RPMI7951 (cell line): ENCODE measurements at places on chromosomes 4 and X. TPM values are rescaled to one million over a fixed set of nuclear protein-coding genes. Genes with fewer than 3 reads are reported as not detected.

The NLRP2B gene
- not detected in 2 replicates for total RNA-seq

The PTPN13 gene
- 16.6 and 20.1 TPM in 2 replicates for total RNA-seq

The TEX13C gene
- total RNA-seq = under 0.01 TPM in 1 of 2 replicates, not detected in the other

The PTCHD1 gene
- total RNA-seq = under 0.01 TPM in 1 of 2 replicates, not detected in the other

The GAGE12J gene
- total RNA-seq = not detected in 2 replicates

The CXCL5 gene
- total RNA-seq = 2.7 and 3.2 TPM in 2 replicates

The SLBP gene
- total RNA-seq = 93.0 and 96.8 TPM in 2 replicates

The RBPJ gene
- 76.4 and 92.3 TPM in 2 replicates for total RNA-seq

The RBMXL3 gene
- not detected in 2 replicates for total RNA-seq

The MAGIX gene
- 1.9 and 2.4 TPM in 2 replicates for total RNA-seq

The FABP2 gene
- total RNA-seq = not detected in 2 replicates

The ADH1A gene
- total RNA-seq = not detected in 2 replicates

The GUCY1A1 gene
- not detected in 2 replicates for total RNA-seq

The CBLL2 gene
- total RNA-seq = not detected in 2 replicates

The ETDB gene
- not detected in 2 replicates for total RNA-seq

The USP17L24 gene
- not detected in 2 replicates for total RNA-seq

The ZNF711 gene
- 0.12 TPM in 1 of 2 replicates, not detected in the other for total RNA-seq

The TLR8 gene
- total RNA-seq = not detected in 2 replicates

The SMR3B gene
- total RNA-seq = not detected in 2 replicates

The SOWAHB gene
- not detected in 2 replicates for total RNA-seq

The TRPC5OS gene
- not detected in 2 replicates for total RNA-seq

The DRD5 gene
- total RNA-seq = not detected in 2 replicates

The GASK1B gene
- total RNA-seq = 0.98 and 1.2 TPM in 2 replicates

The IL9R gene
- 0.10 and 0.12 TPM in 2 replicates for total RNA-seq

The ZNF330 gene
- total RNA-seq = 19.3 and 23.0 TPM in 2 replicates

The ERCC6L gene
- 23.3 and 27.4 TPM in 2 replicates for total RNA-seq

The ADGRG4 gene
- not detected in 2 replicates for total RNA-seq

The BTC gene
- 0.12 and 0.20 TPM in 2 replicates for total RNA-seq

The LRIT3 gene
- not detected in 2 replicates for total RNA-seq

The KDR gene
- total RNA-seq = under 0.01 and 0.10 TPM in 2 replicates

The SYAP1 gene
- total RNA-seq = 26.7 and 28.1 TPM in 2 replicates

The ATP1B4 gene
- not detected in 2 replicates for total RNA-seq

The SATL1 gene
- total RNA-seq = not detected in 2 replicates

The ARR3 gene
- total RNA-seq = not detected in 2 replicates

The EPGN gene
- 0.59 and 0.72 TPM in 2 replicates for total RNA-seq

The SASH3 gene
- not detected in 2 replicates for total RNA-seq

The UGT2B17 gene
- total RNA-seq = not detected in 2 replicates

The ZNF518B gene
- 16.3 and 28.6 TPM in 2 replicates for total RNA-seq

The DNAAF6 gene
- total RNA-seq = not detected in 2 replicates

The NXF3 gene
- 0.10 and 0.24 TPM in 2 replicates for total RNA-seq

The SLC4A4 gene
- under 0.01 and 0.29 TPM in 2 replicates for total RNA-seq
